ENCODE measurements at places on chromosomes 2 and 18.

DNA sequence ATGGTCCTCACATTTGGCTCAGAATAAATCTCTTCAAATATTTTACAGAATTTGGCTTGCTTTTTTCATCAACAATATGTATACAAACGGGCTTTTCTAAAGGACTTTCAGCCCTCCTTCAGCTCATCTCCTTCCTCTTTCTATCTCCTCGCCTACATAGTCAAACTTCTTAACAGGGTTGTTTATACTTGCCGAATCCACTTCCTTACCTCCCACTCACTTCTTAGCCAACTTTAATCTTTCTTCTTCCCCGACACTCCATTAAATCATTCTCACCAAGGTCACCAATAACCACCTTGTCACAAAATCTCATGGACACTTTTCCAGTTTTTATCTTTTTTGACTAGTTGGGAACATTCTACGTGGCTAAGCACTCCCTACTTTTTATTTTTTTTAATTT, 325.2 kb downstream of the PLCL1 start:
- DNase-seq: no peak

- peak; percentile 71 for DNase-seq
Observed at GRCh38 chr2:1550658-1551316, 137.5 kb downstream of the TPO start.

GRCh38 chr2:11899264-11899818, 152.9 kb downstream of the LPIN1 start:
- DNase-seq: no peak

DNA sequence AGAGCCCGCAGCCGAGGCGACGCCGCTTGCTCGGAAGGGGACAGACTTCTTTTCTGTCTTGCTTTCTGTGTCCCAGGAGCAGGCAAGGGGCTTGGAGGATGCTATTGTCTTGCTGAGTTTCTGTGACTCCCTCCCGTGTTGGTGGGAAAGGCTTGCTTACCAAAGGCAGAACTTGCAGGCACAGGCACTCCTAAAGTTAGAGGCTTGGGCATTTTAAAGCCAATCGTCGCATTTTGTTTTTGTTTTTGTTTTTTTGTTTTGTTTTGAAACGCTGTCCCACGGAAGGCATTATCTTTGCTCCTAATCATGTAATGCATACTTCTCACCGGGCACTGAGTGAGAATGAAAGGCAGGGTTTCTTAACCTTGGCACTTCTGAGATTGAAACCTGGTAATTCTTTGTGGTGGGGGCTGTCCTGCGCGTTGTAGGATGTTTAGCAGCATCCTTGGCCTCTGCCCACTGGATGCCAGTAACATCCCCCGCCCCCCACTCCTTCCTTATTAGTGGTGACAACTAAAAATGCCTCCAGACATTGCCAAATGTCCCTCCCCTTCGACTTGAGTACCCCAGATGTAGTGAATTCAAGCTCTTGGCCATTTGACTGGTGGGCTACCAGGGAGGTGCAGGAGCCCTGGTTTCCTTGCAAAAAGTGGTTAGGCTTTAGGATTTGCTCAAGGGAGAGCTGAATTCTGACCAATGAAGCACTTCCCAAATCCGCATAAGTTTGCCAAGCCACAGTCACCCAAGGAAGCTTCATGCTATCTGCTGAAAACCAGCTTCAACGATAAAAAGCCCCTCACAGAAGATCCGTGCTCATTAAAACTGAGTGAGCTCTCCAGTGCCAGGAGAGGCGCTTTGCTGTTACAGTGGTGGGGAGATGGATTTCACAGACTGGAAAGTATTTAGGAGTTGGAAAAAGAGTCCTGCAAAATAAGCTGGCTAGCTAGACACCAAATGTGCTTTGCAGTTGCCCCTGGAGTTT, 1.2 kb downstream of the ANTXR1 start:
- no peak for DNase-seq

DNA sequence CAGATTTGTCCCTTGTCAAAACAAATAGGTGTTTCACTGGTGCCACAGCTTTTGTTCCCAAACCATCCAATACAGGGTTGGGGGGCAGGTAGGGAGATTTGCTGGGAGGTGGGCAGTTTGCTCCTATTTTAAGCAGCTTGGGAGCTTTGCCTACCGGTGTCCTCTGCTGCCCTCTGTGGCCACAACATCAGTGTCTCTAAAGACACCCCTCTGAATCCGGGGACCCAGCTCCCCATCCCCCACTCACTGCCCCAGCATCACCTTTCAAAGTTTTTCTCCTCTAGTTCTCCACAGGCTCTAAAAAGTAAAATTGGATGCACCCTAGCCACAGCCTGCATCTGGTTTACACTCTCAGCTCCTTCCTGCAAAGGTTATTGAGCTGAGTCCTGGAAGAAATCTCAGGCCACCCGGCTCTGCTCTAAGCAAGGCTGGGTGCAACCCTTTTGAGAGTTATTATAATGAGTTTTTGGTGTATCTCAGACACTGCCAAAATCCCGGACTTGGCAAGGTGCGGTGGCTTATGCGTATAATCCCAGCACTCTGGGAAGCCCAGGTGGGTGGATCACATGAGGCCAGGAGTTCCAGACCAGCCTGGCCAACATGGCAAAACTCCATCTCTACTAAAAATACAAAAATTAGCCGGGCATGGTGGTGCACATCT, 2.9 kb upstream of the EPAS1 start:
- no peak for DNase-seq

DNA sequence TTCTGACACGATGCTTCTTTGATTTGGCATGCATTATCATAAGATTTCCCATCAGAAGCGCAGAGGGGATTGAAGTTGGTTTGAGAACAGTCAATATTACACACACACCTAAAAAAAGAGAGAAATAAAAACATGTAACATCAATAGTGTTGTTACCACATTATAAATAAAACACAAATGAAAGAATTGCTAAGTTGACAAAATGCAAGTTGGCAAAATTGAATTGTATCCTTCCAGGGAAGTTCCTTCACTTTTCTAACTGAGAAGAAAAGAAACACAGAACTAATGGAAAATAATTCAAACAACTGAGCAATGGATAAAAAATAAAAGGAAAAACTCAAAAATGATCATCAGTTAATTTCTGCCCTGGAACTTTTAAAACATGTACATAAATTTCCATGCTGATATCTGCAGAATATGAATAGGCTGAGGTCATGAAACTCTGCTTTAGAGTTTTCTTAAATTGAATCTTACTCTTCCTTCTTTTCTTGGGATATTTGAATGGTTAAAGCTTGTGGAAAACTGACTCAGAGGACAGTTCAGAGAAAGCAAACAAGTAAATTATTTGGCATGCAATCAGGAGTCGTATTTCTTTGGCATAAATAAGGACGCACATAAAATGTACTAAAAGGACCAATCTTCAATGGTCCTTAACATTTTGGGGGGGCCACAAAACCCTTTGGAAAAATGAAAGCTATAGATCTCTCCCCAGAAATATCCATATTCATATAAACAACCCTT, 152.4 kb upstream of the CAVIN2 start:
- no peak for DNase-seq

DNA sequence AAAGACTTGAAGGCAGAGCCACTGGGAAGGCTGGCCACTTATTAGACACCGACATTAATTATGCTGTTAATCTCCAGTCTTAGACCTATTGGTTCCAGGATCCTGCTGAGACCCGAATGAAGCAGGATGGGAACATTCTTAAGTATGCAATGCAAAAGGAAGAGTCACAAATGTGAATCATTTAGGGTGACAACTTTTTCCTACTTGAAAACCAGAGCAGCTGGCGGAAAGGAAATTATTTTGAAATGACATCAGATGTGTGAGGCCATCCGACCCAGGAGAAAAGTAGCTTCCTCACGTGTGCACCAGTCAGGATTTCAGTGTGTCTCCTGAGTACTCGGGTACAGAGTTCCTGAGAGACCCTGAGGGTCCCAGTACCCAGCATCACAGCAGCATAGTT, 222.9 kb upstream of the NCKAP5 start:
- no peak for DNase-seq

DNA sequence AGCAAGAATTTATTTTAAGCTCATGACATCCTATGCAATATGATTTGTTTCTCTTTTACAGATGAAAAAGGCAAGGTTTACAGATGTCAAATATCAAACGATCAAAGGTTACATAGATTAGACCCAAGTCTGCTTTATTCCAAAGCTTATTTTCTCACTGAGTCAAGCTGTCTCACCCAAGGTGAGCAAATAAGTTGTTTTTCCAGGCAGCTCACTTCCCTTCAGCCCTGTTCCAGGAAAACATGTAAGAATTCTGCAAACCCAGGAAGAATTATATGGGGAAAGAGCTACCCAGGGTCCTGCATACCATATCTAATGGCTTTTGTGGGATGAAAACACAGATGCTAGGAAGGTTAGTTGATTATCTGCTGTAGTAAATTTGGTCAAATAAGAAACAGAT, 57.7 kb upstream of the SCN9A start:
- no peak for DNase-seq

- no peak for DNase-seq
Observed at GRCh38 chr2:215347878-215348277, 36.0 kb downstream of the ATIC start.

- no peak for DNase-seq
Observed at GRCh38 chr2:218883491-218884490, 3.1 kb downstream of the WNT10A start.

DNA sequence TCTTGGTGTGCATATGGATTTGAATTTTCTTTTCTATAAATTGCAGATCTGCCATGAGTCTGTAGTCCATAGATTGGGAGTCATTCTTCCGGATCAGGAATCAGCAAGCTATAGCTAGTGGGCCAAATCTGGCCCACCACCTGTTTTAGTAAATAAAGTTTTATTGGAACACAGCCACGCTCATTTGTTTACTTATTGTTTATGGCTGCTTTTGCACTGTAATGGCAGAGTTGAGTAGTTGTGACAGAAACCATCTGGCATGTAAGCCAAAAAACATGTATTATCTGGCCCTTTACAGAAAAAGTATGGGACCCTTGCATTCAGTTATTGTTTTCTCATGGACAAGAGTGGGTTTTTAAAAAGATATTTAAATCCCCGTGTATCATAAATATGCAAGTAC, 191.2 kb downstream of the LRRTM1 start:
- DNase-seq: no peak

- DNase-seq: no peak
Observed at GRCh38 chr2:100703213-100703612, 116.7 kb upstream of the NPAS2 start.

GRCh38 chr2:172083628-172084394, 1.5 kb upstream of the DLX1 start:
- no peak for DNase-seq

- DNase-seq: no peak
Observed at GRCh38 chr2:241564596-241565410, 6.3 kb downstream of the BOK start.

DNA sequence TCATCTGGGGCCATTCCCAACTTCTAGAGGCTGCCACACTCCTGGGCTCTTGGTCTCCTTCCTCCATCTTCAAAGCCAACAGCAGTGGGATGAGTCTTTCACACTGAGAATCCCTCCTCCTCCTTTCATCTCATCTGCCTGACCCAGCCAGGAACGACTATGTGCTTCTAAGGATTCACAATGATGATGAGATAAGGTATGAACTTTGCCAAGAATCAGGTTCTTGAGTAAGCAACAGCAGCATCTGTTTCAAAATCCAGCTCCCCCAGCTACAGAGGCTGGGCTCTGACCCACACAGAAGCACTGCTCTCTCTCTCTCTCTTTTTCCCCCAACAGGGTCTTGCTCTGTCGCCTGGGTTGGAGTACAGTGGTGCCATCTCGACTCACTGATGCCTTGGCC, 46.4 kb downstream of the TIMM21 start:
- no peak for DNase-seq

- no peak for DNase-seq
Observed at GRCh38 chr2:135773319-135773718, 31.7 kb downstream of the UBXN4 start.

DNA sequence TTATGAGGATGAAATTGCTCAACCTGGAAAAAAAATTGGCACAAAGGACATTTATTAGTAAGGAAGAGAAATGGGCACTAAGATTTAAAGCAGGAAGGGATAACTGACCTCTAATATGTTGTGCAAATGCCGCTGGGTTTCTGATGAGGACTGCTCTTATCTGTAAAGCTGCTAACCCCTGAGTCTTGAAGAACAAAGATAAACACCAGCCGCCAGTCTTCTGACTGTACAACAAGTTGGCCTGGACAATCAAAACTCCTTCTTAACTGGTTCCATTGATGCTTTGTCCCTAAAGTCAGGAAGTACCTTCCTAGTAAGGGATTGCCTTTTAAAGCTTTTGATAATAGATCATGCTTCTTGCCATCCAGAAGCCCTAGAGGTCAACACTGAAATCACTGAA, 301.8 kb downstream of the TRIB2 start:
- DNase-seq: no peak

DNA sequence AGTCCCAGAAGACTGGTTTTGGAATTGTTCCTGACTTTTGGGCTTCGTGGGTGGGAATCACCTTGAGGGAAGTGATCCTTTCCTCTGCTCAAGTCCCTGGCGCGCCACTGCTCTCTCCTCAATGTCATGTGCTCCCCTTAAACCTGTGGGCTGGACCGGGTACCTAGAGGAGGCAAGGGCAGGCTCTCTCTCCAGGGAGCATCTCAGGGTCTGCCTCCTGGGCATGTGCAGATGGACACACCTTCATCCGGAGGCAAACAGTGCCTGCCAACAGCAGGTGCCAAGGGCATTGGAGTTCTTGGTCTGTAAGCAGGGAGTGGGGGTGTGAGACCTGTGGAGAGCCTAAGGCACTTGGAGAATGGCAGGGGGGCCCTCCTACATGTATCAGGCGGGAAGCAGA, 142.6 kb downstream of the INHBB start:
- no peak for DNase-seq

DNA sequence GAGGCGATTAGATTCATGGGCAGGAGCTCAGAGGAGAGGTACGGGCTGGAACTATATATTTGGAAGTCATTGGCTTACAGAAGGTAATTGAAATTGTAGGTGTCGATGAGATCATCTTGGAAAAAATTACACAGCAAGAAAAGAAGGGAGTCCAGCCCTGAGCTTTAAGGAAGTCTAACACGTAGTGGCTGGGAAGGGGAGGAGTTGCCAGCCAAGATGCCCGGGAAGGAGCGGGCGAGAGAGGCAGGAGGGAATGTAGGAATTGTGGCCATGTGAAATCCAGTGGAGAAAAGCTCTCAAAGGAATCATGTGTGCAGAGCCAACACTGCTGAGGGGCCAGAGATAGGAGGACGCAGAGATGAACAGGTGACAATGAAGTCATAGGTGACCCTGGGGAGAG, 25.6 kb upstream of the SCYGR1 start:
- no peak for DNase-seq

GRCh38 chr2:70557171-70557838, 3.7 kb upstream of the TGFA start:
- no peak for DNase-seq

DNA sequence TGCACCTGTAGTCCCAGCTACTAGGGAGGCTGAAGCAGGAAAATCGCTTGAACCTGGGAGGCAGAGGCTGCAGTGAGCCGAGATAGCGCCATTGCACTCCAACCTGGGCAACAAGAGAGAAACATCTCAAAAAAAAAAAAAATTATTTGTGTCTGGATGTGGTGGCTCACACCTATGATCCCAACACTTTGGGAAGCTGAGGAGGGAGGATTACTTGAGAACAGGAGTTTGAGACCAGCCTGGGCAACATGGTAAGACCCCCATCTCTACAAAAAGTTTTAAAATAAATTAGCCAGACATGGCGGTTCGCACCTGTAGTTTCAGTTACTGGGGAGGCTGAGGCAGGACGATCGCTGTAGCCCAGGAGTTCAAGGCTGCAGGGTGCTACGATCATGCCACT, 1.6 kb upstream of the VAMP8 start:
- DNase-seq: no peak

Data from activated CD4-positive, CD25-positive, alpha-beta regulatory T cell treated with anti-CD3 and anti-CD28 coated beads, Interleukin-2, amount 50 U/mL, for 72 hours (primary cell).